ENCODE measurements at places on chromosomes 5 and 9.

GRCh38 chr5:139823757-139824355, 28.2 kb downstream of the PSD2 start:
- no peak for DNase-seq

GRCh38 chr9:37928552-37929430, 24.9 kb upstream of the SLC25A51 start:
- no peak for DNase-seq

GRCh38 chr9:136939431-136939995, 5.0 kb downstream of the FBXW5 start:
- no peak for DNase-seq

DNA sequence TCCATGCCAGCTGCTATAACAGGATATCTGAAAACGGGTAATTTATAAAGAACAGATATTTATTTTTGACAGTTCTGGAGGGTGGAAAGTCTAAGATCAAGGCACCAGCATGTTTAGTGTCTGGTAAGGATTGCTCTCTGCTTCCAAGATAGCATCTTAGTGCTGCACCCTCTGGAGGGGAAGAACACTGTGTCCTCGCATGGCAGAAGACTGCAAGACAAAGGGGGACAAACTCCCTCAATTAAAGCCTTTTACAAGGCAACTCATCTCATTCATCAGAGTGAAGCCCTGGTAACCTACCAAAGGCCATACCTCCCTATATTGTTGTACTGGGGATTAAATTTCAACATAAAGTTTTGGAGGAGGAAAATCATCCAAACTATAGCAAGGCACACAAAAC, 298.9 kb upstream of the EDIL3 start:
- DNase-seq: no peak

- DNase-seq: no peak
Measured at GRCh38 chr9:122394265-122395125, 23.7 kb downstream of the PTGS1 start.

- DNase-seq: no peak
Measured at GRCh38 chr5:88685591-88686541, 197.1 kb downstream of the MEF2C start.

- no peak for DNase-seq
Measured at GRCh38 chr5:37816331-37816730, 23.5 kb downstream of the GDNF start.

DNA sequence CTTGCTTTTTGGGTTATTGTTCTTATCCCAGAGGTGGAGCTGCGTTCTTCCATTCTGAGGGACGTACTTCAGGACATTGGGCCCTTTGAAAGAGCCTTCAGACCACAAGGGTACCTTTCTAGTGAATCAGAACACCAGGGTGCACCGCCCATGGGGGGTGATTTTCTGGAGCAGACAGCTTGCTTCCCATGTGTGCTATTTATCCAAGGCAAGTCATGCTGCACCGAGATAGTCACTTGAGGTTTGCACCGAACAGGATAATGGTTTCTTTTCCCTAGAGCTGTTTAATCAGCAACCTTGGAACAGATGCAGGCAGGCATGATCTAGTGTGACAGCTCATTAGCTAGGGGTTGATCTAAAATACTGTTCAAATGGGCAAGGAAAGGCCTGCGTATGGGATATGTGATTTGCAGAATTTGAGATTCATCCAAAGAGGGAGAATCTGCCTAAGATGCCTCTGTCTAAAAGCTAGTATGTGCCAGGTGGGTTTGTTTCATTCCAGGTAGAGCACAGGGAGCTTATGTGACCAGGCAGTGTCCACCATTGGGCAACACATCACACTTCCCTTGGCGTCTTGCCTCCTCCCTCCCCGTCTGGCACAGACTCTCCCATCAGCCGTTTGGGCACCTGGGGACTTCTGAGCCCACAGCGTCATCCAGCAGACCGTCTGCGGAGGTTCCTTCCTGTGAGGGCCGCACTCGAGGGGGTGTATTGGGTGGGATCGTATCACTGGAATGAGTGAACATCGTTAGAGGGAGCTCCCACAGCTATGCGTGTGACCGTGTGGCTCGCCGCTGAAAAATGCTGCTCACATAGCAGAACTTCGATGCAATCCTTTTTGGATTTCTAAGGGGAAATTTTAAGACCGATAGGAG, 23.0 kb downstream of the ABL1 start:
- DNase-seq: no peak

DNA sequence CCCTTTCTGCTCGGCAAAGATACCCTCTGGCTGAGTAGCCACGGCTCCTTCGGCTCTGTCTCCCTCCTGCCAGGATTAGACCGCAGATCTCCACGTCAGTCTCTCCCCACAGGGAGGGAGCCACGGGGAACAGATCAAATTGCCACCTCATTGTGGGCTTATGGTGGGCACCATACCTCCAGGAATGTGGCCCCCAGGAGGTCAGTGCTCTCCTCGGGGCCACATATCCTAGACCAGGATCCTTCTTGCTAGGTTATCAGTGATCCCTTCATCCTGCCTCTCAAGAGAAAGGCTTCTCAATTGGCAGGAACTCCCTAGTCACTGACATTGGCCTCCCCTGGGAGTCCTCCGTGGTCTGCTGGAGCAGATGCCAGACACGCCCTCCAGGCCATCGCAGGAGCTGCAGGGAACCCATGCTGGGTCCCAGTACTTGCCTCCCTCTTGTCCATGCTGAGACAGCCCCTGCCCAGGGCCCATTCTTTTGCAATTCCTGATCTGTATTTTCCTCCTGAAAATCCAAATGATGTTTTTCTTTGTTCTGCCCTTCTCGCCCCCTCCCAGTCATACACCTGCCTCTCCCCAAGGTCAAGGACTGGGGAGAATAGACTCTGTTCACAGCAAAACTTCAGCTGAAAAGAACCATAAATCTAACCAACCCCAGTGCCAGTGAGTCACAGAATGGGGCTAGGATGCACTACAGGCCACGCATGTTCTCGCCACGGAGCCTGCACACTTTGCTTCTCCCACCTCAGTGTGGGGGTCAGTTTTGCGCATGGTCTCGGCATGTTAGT, 31.6 kb upstream of the ENHO start:
- DNase-seq: no peak

GRCh38 chr5:149969181-149969930, 8.8 kb downstream of the SLC26A2 start:
- no peak for DNase-seq
